ENCODE measurements at places on chromosomes 16 and 17.

GRCh38 chr17:19306160-19307111, 56.1 kb downstream of the B9D1 start:
- DNase-seq = no peak

GRCh38 chr17:80852476-80853015, 139.1 kb upstream of the CHMP6 start:
- DNase-seq = no peak

- no peak for DNase-seq
These were observed 44.4 kb downstream of the YPEL2 start for GRCh38 chr17:59375857-59376256.

- DNase-seq = no peak
These were observed 49.3 kb upstream of the SLC12A3 start for GRCh38 chr16:56815721-56816120.

- no peak for DNase-seq
These were observed 21.2 kb downstream of the CLEC16A start for GRCh38 chr16:10965440-10966061.

GRCh38 chr17:39694593-39694992, 5.3 kb upstream of the ERBB2 start:
- no peak for DNase-seq

GRCh38 chr16:63880948-63881347, 1240.9 kb downstream of the CDH11 start:
- no peak for DNase-seq

DNA sequence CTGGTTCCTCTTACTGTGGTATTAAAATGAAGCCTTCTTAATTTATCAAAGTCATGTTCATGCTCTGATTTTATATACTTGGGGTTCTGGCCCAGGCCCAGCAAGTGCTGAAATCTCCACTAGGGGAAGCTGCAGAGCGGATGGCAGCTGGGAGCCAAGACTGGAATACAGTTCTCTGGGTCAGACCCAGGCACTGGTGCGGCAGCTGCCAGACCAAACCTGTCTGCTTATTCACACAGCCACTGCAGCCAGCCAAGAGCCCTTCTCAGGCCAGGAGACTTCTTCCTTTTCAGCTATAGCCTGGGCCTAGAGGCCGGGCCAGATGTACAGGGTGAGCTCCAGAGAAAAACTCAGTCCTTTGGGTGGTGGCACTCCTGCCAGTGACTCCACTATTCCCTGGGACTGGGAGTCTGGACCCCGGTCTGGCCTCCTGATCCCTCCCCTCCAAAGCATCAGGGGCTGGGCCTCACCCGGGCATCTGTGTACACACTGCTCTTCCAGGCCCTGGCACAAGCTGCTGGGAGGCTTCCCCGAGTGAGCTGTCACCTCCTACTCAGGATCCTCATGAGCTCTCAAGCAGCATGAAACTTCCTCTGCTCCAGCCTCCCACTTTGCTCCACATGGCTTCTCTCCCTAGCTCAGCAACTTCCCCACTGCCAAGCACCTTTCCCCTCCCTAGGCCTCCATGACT, 24.4 kb downstream of the ATP6V0D1 start:
- DNase-seq = no peak

DNA sequence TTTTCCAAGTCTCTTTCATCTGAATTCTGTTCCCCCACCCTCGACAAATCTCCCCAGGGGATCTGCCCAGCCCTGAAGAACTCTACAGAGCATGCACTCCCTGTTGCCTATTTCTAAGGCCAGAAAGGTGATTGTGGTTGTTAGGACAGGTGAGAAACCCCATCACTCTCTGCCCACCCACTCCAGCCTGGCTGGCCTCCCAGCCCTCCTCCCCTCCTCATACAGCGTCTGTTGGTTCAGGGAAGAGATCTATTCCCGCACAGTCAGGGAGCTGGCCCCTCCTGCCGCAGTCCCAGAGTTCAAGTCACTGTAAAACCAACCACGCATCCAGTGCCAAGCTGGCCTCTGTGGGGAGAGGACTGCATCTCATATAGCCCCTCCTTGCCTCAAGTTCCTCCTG, 98.7 kb downstream of the KCNJ12 start:
- DNase-seq = no peak

DNA sequence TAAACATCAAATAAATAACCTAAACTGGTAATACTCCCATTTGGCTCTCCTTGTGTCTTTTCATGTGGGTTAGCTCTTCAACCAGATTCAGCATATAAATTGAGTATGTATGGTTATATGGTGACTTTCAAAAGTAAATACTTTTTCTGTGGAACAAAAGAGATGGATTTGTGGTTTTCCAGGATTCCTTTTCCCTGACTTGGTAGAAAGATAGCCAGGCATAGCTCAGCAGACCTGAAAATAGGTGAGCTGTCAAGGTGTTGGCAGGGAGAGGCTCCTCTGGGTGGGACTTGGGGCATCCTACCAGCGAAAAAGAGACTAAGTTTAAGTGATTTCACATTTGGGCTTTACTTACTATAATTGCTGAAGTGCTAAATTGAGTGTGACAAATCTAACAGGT, 80.3 kb downstream of the FTO start:
- no peak for DNase-seq

DNA sequence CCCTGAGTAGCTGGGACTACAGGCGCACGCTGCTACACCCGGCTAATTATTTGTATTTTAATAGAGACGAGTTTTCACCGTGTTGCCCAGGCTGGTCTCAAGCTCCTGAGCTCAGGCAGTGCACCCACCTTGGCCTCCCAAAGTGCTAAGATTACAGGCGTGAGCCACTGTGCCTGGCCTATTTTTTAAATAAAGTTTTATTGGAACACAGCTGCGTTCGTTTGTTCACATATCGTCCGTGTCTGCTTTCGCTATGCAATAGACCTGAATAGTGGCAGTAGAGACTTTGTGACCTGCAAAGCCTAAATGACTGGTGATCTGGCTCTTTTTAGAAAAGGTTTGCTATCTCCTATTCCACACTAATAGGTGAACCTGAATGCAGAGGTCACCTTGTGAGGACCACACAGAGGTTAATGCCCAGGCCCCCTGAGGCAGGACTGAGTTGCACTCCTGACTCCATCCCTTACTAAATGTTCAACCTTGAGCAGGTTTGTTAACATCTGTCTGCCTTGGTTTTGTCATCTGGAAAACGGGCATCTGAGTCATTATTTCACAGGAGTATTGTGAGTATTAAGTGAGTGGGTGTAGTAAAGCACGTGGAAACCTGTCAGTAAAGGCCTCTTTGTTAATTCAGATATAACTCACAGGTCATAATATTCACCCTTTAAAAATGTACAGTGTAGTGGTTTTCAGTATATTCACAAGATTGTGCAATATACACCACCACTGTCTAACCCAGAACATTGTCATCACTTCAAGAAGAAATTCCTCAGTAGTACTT, 157.5 kb upstream of the CACNG5 start:
- no peak for DNase-seq

DNA sequence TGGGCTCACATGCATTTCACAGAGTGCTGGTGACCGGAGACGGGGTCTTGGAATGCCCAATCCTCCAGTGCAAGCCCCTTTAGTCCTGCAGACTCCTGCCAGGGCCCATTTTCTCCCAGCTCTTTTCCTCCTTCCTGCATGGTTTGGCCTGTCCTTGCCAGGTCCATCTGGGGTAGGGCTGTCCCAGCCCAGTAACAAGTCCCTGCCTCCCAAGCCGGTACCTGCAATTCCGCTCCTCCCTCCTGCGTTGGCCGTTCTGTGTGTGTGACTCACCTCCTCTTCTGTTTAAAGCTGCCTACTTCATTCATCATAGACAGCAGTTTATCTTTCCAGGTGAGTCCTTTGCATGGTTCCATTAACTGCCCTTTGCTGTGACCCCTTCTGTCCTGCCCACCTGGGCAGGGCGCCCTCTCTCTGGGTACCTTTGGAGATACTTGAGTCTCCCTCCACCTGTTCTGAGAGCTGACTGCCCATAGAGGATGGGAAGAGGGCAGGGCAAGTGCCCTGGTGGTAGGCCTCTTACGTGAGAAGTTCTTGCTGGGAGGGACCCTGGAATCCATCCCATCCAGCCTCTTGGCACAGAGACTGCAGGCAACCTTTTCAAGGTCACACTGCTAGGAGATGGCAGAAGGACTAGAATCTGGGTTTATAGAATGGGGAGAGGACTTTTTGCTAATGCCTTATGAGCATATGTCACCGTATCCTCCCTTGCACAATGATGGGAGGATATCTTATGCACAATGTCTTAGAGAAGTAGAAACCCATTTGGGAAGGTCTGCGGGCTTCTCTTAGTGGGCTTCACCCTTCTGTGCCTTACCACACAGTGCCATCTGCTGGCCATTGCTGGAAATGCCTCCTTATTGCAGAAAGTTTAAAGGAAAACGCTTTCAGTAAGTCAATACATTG, 29.7 kb upstream of the LGALS9 start:
- DNase-seq = peak; percentile 50

GRCh38 chr16:72561-73548, at the start of gene RHBDF1:
RHBDF1 (minus strand) TSS chr16:72631; CDS start chr16:65015, 7,616 bp downstream.
- DNase-seq = no peak
